A549 treated with CORT108297 at 1 μM for 4 hours (cell line): ENCODE measurements at places on chromosomes 2 and 18. TPM values are rescaled to one million over a fixed set of nuclear protein-coding genes. Genes with fewer than 3 reads are reported as not detected.

Gene LBX2
- total RNA-seq, result 2.5 to 4.4 TPM (median 4.2 TPM) in 5 replicates

Gene ERBB4
- not detected in 5 replicates for total RNA-seq

Gene SRSF7
- total RNA-seq, result 310 to 453 TPM (median 335 TPM) in 5 replicates

Gene MARS2
- 10.4 to 11.5 TPM (median 11.2 TPM) in 5 replicates for total RNA-seq

Gene CIB4
- 0.16 to 0.34 TPM in 2 of 5 replicates, not detected in the others for total RNA-seq

Gene ABCB11
- total RNA-seq, result 0.01 to 0.02 TPM (median 0.02 TPM) in 5 replicates

Gene FAM110C
- total RNA-seq, result 0.05 to 0.12 TPM (median 0.09 TPM) in 5 replicates

Gene CCDC121
- total RNA-seq, result 3.6 to 4.3 TPM (median 4.0 TPM) in 5 replicates

Gene RGPD3
- total RNA-seq, result 0.12 to 0.20 TPM (median 0.16 TPM) in 5 replicates

Gene PJVK
- 1.1 to 1.5 TPM (median 1.3 TPM) in 5 replicates for total RNA-seq
